AG09309 (cell line): ENCODE measurements at places on chromosomes 6 and 20.

- DNase-seq: no peak
Measured at GRCh38 chr6:16158943-16159557, 30.2 kb downstream of the MYLIP start.

GRCh38 chr6:159541296-159541695 is 151.7 kb downstream of the SOD2 start:
- no peak for DNase-seq

DNA sequence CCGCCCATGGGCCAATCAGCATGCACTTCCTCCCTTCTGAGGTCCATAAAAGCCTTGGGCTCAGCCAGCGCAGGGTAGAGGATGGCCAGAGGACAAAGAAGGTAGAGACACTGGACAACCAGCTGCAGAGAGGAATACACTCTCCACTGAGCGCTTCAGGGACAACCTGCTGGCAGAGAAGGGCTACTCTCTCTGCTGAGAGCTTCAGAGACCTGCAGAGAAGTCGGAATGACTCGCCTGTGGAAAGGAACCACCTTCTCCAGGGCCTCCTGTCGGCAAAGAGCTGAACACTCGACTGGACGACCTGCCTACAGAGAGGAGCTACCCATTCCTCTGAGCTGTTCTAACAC is 31.4 kb upstream of the SLA2 start:
- no peak for DNase-seq

DNA sequence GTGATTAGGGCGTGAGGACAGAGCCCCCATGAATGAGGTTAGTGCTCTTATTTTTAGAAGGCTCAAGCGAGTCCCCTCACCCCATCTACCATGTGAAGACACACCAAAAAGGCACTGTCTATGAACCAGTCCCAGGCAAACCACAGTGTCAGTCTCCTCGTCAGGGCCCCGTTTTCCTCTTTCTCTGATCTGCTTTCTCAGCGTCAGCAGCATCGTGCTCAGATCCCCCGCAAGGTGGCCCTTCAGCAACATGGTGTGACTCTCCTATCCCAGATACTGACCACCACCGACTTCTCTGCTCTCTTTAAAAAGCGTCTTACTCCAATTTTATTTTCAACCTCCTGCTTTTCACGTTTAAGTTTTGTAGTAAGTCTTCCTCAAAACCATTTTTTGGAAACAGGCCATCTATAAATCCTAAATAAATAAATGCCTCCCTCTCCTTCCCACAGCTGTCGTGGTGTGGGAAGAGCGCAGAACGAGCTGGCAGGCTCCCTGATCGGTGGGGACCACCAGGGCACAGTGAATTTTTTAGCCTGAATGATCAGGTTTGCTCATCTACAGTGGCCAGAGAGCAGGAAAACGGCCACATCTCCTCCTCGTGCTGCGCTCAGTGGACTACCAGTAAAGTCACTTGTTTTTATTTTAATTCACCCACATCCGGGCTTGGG is 113.1 kb downstream of the BMP7 start:
- no peak for DNase-seq

GRCh38 chr20:23331450-23332350 is 18.9 kb upstream of the NXT1 start:
- DNase-seq: no peak

GRCh38 chr6:45253453-45253852 is 74.7 kb upstream of the RUNX2 start:
- DNase-seq: no peak

DNA sequence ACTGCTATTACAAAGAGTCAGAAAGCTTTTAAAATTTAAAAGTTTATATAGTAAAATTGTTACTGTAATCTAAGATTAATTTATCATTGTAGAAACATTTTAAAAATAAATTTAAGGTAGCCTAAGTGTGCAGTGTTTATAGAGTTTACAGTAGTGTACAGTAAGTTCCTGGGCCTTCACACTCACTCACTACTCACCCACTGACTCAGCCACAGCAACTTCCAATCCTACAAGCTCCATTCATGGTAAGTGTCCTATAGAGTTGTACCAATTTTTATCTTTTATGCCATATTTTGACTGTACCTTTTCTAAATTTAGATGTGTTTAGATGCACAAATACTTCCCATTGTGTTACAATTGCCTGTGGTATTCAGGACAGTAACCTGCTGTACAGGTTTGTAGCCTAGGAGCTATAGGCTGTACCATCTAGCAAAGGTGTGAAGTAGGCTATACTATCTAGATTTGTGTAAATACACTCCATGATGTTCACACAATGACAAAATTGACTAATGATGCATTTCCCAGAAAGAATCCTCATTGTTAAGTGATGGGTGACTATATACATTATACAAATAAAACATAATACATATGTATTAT is 10.2 kb upstream of the TMEM170B start:
- DNase-seq: no peak
